NAMALWA (cell line): ENCODE measurements at places on chromosomes 1 and 21.

DNA sequence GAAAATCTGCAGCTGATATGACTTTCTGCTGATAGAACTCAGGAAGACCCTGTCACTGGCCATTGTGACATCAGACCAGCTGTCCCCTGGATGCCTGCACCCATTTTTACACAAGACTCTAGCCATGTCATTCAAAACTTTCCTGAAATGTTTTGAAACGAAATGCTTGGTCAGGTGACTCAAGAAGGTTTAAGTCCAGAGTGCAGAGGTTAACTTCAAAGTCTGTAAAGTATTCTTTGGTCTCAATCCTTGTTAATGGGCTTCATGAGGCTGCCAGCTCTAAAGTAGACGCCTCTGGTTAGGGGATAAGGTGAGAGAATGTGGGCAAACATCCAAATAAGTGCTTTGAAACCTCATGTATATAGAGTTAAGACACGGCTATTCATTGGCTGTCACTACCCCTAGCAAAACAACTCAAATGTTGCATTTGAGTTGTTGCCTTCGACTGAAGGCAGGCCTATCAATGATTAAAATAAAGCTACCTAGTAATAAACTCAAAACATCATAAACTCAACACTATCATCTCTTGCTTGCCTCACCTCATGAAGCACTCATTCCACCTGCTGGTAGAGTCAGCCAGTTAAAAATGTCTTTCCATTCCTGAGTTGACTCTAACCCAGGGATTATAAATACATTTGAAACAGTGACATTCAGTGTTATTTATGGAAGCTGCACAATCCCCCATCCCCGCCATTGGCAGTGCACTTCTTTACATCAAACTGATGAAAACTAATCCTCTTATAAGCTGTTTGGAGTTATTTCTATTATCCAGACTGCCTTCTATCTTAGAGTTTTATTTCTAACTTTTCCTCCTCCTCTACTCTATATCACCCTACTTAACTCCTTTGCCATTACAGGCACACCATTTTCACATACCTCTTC lies 26.0 kb downstream of the RABIF start:
- DNase-seq, result no peak

- no peak for DNase-seq
Measured at GRCh38 chr1:81409262-81409661, 391.5 kb upstream of the ADGRL2 start.

- DNase-seq, result no peak
Measured at GRCh38 chr1:239858057-239858456, 233.6 kb upstream of the FMN2 start.

DNA sequence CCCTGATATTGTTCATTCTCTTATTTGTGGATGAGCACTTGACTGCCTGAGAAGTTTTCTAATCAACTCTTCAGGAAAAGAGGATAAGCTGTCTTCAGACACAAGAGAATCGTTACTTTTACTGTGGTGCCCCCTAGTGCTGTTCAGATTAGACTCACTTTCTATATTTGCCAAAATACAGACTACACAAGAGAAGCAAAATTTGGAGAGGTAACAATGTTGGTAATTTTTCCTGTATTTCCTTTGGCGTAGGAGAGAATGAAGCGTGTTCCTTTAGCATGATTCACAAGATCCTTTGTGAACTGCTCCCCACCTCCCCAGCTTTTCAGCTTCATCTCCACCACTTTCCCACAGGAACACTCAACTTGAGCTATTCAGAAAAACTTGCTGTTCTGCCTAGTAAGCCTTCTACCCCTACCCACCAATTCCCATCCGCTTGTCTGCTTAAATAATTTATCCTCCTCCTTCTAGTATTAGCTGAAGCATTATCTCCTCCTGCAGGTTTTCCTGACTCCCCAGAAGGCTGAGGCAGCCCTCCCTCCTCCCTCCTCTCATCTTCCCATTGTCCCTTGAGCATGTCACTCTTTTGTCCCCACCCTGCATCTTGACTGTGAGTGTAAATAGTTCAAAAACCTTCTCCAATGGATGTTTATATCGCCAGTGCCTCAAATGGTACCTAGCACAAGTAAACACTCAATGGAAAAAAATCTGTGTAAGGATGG lies 4.5 kb downstream of the TNFSF4 start:
- DNase-seq, result peak; percentile 56

GRCh38 chr1:239563681-239564080 lies 177.3 kb downstream of the CHRM3 start:
- DNase-seq, result no peak

DNA sequence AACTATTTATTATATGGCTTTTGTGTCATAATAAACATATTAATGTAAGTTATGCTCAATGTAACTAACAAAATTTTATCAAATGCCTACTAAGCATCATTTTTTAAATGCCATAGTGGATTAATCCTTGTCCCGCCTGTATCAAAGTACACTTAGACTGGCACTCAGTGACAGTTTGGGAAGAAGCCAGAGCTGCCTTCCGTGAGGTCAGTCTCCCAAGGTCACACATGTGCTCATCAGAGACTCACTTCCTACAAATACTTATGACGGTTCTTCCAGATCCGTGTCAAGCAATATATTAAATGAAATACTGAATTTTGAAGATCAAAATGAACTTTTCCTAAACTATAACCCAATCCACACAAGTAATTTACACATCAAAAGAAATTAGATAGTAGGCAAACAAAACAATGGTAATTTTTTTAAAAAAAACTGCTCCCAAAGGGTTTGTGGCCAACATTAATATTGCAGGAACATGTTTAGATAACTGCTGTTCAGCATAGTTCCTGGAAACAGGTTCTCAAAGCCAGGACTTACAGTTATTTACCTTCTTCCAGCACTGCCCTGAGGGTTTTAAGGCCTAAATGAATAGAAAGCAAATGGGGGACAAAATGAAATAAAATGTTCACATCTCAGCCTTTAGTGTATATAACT lies 27.2 kb downstream of the WLS start:
- no peak for DNase-seq

- DNase-seq, result no peak
Measured at GRCh38 chr21:34814529-34814951, 145.7 kb downstream of the CLIC6 start.
